ENCODE measurements at places on chromosomes 3 and 15. TPM values are rescaled to one million over a fixed set of nuclear protein-coding genes. Genes with fewer than 3 reads are reported as not detected.
A peak's percentile ranks its signal among the peaks of the same experiment; 100 is the strongest.

Gene ARPP21
- total RNA-seq: not detected

- no peak for DNase-seq
These were observed 214.0 kb upstream of the RARB start for GRCh38 chr3:25214034-25214433.

Gene HIGD2B
- total RNA-seq: not detected

Gene RETNLB
- total RNA-seq: not detected

Gene TNFSF10
- 11.7 TPM for total RNA-seq

GRCh38 chr3:180265551-180265950, 228.8 kb upstream of the PEX5L start:
- DNase-seq: no peak

GRCh38 chr3:125624341-125624740, 29.0 kb upstream of the OSBPL11 start:
- no peak for DNase-seq

DNA sequence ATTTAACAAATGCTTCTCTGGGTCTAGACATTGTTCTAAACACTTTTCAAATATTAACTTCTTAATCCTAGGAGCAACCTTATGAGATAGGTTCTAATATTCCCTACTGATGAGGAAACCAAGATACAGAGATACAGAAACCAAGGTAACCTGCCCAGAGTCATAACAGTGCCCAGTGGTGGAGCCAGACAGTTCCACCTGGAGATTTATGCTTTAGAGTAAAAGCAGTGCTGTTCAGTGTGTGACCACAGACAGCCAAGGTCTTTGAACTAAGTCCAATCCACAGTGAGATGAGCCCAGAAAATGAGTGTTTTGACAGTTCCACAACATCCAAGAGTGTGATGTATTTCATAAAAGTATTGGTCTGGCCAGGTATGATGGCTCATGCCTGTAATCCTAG, 105.2 kb upstream of the UMPS start:
- no peak for DNase-seq

Gene GNAT1
- total RNA-seq: not detected

Gene MFGE8
- total RNA-seq: 45.1 TPM

GRCh38 chr3:171770689-171771620, 39.3 kb downstream of the PLD1 start:
- peak; percentile 89 for DNase-seq

DNA sequence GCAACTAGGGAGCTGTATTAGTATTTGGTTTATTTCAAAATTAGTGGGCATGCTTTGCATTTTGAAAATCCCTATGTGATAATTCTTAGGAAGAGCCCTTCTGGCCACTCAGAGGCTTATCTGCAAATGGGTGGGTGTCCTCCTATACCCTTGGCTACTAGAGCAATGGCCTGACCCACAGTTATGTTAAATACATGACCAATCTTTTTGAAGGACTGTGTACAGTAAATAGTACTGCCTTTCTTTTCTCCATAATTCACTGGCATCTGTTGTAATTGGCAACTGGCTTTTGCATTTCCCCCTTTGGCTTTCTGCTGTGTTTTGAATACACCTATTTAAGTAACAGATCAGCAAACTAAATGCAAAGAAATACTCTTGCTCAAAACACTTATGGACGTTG, 175.4 kb downstream of the ANXA2 start:
- no peak for DNase-seq

Gene TMF1
- total RNA-seq: 27.3 TPM

DNA sequence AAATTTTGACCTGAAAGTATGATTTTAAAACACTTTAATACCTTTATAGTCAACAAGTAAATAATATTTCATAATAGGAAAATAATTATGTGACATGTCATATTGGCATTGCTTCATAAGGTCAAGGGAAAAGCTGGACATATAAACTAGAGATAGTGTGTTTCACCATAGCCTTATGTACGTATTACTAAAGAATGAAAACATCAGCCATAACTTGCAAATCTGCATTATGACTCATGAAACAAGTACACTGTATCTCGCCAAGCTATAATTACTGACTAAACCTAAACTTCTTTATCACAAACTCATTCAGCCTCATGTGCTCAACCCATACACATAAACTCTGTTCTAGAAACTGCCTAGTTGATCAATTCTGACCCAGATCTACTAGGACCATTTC, 950.1 kb downstream of the FHIT start:
- peak; percentile 4 for DNase-seq

DNA sequence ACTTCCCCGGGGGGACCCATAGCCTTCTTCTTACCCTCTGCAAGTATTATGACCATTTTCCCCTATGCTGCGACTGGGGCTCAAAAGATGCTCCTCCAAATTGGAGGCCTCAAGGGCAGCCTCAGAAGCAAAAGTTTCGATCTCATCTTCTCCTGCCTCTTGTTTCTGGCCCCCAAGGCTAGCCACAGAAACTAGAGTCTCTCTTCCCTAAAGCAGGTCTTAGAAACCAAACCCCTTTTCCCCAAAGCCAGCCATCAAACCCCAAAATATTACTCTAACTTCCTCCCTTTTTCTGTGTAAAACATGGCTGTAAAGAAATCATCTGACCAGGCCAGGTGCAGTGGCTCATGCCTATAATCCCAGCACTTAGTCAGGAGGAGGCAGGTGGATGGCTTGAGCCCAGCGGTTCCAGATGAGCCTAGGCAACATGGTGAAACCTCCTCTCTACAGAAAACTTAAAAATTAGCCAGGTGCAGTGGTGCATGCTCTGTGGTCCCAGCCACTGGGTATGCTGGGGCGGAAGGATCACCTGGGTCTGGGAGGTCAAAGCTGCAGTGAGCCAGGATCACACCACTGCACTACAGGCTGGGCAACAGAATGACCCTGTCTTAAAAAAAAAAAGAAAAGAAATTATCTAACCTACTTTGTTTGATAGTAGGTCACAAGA, 36.7 kb upstream of the MFGE8 start:
- DNase-seq: no peak

- DNase-seq: no peak
These were observed 5.1 kb upstream of the B4GALT4 start for GRCh38 chr3:119245778-119246177.

DNA sequence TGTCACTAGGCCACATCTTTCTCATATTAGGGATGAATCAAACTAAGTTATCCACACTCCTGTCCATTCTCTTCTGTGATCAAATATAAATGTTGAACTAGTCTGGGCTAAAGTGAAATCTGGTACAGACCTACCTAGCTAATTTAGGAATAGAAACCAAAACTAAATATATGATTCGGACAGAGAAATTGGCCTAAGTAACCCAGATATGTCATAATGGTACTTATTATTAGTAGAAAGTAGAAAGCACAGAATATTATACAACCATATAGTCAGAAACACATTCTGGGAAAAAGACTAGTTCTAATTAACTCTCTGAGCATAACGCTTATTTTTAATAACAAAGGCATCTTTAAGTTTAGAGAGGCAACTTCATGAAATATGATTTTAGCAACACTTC, 389.0 kb downstream of the LSAMP start:
- no peak for DNase-seq

Gene ROPN1
- total RNA-seq: 1.3 TPM

Gene GDPGP1
- total RNA-seq: 5.9 TPM

DNA sequence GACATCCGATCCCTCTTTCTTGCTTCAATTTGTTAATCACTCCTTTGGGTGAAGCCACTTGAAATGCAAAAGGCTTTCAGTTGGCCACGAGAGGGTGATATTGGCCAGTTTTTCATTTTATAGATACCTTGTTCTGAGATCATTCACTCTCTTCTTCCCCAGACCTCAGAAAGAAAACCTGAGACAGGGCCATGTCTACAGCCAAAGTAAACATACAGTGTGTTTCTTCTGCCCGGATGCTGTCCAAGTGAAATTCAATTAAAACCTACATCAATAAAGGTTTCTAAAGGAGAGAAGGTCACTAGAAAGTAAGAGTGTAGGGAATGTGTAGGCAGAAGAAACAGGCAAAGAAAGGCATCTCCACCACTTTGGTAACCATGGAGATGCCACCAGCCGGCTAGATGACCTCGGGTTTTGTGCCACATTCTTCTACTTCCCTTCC, 39.5 kb upstream of the FMN1 start:
- peak; percentile 65 for DNase-seq

- DNase-seq: peak; percentile 47
These were observed 4.7 kb downstream of the LMAN1L start for GRCh38 chr15:74817370-74817737.

GRCh38 chr3:39651993-39652739, 157.2 kb upstream of the MYRIP start:
- no peak for DNase-seq

DNA sequence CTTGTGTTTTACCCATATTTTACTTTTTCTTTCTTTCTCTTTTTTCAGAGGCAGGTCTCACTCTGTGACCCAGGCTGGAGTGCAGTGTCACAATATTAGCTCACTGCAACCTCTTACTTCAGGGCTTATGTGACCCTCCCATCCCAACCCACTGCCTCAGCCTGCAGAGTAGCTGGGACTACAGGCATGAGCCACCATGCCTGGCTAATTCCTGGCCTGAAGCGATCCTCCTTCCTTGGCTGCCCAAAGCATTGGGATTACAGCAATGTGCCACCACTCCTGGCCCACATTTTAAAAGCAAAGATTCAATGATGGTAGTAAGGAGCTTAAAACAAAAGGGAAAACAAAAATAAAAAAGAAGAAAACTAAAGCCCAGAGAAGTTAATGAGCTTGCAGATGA, 11.1 kb upstream of the CDV3 start:
- DNase-seq: no peak

Gene LTF
- total RNA-seq: 0.72 TPM

Gene GOLGA6L10
- 0.10 TPM for total RNA-seq

DNA sequence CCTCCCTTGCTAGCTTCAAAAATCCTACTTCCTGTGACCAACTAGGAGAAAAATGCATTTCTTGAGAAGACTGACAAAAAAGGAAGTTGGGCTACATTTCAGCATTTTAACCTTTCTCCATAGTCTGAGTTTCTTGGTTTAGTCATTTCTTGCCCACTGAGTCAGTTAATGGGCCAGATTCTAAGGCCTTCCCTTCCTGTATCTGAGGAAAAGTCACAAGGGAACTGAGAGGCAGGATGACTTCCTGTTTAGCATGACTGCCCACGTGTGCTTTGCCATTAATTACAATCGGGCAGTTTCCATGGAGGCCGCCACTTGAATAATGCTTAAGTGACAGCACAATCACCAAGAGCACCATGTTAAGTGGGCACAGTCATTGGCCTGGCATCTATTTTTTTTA, 794.4 kb upstream of the LMCD1 start:
- DNase-seq: no peak

DNA sequence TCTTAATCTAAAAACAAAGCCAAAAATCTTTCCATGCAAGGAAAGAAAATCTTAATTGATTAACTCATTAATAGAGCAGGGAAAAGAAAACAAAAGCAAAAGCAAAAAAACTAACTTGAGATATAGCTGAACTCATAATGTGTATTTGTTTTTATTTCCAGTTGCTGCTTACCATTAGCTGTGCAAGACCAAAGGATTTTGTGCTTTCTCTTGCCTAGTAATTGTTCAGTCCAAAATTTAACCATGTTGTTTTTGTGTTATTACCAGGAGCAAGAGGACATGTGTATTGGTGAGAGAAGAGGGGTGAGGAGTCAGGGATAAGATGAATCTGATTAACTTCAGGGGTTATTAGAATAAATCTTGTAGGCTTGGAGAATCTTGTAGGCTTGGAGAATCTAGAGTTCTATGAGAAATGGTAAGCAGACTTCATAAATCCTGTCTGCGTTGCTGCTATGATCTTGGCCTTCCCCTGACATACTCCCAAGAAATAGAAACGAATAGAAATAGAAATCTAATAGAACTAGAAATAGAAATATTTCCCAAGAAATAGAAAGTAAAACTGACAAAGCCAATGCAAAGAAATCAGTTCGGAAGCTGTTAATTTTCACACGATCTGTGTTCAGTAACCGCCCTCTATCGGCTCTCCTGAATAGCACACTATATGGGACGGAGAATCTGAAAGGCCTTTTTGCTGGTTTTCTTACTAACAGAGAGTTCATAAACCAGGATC, 72.6 kb upstream of the TNFSF10 start:
- peak; percentile 78 for DNase-seq

DNA sequence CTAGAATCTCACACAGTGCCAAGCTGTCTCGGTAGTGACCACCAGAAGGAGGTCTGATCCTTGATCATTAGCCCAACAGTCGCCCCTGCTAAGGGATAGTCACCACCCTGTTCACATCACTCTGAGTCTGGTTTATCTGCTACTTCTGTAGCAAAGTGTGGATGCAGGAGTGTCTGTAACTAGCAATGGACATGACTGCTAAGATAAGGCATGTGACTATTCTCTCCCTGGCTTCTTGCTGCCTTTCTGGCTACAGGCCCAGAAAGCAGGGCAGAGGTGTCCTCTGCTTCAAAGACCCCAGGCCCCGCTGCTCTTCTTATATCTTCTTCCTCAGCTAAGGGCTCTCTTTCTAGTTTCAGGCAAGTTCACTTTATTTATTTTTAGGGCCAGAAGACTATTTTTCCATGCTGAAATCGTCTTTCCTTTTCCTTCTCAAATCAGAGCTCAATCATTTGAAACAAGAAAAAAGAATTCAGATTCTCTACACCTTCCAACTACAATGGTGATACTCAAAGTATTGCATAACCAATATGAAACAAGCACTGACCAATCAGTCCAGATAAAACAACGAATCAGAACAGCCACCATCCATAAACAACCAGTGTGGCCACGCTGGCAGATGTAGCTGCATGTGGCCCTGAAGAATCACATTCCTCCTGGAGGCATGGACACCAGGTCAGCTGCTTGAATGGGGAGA, 8.0 kb upstream of the KNG1 start:
- DNase-seq: no peak

GRCh38 chr3:102605153-102605552, 170.3 kb downstream of the ZPLD1 start:
- no peak for DNase-seq

- no peak for DNase-seq
These were observed 3.6 kb downstream of the CHSY1 start for GRCh38 chr15:101248274-101248673.

DNA sequence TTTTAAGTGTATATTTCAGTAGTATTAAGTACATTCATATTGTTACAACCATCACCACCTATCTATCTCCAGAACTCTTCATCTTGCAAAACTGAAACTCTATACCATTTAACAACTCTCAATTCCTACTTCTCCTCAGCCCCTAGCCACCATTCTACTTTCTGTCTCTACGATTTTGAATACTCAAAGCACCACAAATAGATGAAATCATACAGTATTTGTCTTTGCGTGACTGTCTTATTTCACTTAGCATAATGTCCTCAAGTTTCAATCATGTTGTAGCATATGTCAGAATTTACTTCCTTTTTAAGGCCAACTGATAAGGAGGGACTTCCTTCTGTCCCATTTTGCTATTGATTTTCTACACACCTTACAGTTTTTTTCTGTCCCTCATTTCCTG, 593.3 kb downstream of the FHIT start:
- no peak for DNase-seq

Gene CHRNA7
- not detected for total RNA-seq

GRCh38 chr15:96629511-96629910, 299.0 kb downstream of the NR2F2 start:
- no peak for DNase-seq

Gene RTP1
- not detected for total RNA-seq

Gene MEX3B
- 7.1 TPM for total RNA-seq

- DNase-seq: no peak
These were observed 158.7 kb upstream of the BHLHE40 start for GRCh38 chr3:4820296-4821121.

Measured in RPMI7951 (cell line).